Foreskin keratinocyte (primary cell): ENCODE measurements at places on chromosomes 7 and 10. TPM values are rescaled to one million over a fixed set of nuclear protein-coding genes. Genes with fewer than 3 reads are reported as not detected.

DNA sequence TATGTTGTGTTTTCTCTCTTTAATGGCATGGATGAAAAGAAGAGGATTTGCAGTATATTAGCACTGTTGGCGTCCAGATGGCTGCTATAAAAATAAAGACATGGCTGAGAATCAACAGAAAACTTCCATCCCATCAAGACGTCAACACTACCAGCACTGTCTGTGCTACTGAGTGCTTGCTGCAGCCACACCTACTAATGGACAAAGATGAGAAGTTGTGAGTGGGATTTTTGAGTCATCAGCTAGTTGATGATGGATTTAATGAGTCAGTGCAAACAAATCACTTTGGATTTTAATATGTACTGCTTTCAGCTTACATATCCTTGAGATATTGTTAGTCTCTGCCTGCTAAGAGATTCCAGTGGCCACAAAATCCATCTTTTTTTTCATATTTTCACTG, 631.0 kb upstream of the ANKRD30A start:
- peak; percentile 67 for DNase-seq

GRCh38 chr7:69817841-69818635, 219.8 kb downstream of the AUTS2 start:
- DNase-seq, result no peak

DNA sequence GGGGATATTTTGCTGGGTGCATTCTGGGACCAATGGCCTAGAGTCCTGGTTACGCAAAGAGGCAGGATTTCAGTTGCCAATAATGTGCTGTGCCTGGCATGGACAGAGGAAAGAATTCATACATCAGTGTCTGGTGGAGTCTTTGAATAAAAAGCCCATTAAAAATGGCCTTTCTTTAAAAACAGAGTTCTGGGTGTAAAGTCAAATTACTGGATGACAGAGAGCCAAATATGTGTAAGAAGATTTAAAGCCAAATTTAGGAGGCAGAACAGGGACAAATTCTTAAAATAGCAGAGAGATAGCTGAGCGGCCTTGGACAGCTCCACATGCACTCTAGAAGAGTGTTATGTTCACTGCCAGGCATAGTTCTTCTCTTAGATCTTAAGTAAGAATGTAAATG, 60.8 kb upstream of the MEOX2 start:
- no peak for DNase-seq

Gene PITX3
- total RNA-seq, result not detected in 2 replicates
